ENCODE measurements at places on chromosomes 7 and 10.

DNA sequence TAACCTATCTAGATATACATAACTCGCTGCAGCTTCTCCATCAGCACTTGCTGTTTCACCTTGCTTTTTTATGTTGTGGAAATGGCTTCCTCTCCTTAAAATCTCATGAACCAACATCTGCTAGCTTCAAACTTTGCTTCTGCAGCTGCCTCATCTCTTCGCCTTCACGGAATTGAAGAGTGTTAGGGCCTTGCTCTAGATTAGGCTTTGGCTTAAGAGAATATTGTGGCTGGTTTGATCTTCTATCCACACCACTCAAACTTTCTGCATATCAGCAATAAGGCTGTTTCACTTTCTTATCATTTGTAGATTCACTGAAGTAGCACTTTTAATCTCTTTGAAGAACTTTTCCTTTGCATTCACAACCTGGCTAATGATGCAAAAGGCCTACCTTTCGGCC lies 49.2 kb upstream of the AGR3 start:
- no peak for DNase-seq

DNA sequence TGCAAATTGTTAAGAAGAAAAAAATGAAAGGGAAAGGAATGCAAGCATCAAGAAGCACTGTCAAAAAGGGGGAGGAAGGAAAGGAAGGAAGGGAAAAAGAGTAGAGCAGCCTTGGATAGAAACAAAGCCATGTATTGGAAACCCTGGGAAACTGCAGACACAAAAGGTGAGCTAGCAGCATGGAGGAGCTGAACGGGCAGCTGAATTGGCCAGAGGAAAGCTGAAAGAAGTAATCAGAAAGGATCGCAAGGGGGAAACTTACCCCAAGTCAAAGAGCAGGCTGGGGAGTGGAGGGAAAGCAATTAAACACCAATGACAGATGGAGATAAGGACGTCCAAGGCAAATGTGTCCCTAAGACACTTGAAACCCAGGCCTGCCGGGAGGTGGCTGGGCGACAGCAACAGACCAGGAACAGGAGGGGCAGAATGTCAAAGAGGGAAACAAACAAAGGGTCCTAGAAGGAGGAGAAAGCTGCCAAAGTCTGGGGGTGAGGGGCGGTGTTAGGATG lies 93.8 kb upstream of the SVIL start:
- DNase-seq = no peak

- no peak for DNase-seq
Observed at GRCh38 chr7:127824682-127825081, 172.7 kb downstream of the SND1 start.

DNA sequence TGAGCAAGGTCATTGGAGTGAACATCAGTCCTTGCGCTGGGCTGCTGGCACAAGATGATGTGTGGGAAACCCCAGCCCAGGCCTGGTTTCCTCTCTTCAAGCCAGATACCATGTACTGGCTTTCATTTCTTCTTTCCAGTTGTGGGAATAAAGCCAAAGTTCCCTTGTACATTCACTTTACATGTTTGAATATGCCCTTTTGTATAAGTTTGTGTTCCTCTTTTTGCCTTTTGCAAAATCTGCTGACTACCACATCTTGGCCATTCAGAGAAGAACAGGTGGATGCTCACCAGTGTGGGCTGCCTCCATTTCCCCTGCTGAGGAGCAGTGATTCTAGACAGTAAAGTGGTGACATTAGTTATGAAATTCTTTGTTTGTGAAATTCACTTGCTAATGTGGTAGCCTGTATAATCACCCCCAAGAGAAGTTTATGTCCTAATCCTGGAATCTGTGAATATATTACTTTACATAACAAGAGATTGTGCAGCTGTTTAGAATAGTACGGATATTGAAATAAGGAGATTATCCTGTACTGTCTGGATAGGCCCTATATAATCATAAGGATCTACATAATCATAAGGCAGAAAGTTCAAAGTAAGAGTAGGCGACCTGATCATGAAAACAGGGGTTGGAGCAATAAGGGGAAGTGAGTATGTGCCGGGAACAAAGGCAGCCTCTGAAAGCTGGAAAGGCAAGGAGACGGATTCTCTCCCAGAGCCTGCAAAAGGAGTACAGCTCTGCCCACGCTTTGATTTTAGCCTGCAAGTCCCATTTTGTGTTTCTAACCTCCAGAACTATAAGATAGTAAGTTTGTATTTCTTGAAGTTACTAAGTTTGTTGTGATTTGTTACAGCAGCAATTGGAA lies 18.8 kb upstream of the AOAH start:
- no peak for DNase-seq
